Right cardiac atrium (tissue), 5 donors: ENCODE measurements at places on chromosomes 12 and 14. TPM values are rescaled to one million over a fixed set of nuclear protein-coding genes. Genes with fewer than 3 reads are reported as not detected.

The LUM gene
- 205 TPM for polyA plus RNA-seq

The FAM222A gene
- 14.8 TPM for polyA plus RNA-seq

The ARPC3 gene
- polyA plus RNA-seq: 159 TPM

DNA sequence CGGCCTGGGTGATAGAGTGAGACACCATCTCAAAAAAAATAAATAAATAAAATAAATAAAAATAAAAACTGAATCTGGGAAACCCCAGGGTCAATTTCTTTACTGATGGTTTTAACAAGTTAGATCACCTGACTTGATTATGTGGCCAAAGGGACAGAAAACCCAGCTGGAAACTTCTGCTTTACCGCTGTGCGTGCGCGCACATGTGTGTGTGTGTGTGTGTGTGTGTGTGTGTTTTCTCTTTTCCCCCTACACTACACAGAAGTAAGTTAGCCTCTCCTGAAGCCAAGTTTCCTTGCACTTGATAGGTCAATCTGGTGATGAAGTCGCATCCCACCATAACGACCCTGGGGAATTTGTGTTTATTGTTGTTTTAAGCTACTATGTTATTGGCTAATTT, 105.3 kb upstream of the AMN1 start:
- DNase-seq: no peak

GRCh38 chr12:93914281-93914680, 234.1 kb upstream of the PLXNC1 start:
- DNase-seq: no peak

DNA sequence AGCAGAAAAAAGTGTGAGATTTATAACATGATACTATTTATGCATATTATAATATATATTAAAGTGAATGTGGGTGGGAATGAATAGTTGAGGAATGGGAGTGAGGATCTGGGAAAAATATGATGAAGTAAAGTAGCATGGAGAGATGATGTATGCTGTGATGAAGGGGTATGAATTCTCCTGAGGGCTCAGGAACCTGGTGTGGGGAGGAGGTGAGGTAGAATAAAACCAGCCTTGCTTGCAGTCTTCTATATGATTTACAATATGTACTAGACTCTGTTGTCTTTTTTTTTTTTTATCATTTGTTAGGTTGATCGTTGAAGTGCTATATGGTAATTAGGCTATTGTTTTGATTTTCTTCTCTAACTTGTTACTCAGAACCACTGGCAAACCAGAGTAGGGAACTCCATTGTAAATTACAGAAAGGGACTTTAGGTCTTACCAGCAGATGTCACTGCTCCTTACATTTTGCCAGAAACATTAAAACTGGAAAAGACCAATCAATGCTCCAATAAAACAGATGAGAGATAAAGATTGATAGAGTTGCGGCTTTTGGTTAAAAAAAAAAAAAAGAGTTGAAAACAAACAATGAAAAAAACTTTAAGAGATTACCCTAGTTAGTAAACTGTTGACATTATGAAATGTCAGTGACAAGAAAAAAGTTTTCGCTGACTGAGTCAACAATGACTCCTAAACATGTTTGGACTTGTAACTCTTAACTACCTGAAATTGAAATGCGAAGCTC, 39.9 kb downstream of the ATL1 start:
- no peak for DNase-seq

DNA sequence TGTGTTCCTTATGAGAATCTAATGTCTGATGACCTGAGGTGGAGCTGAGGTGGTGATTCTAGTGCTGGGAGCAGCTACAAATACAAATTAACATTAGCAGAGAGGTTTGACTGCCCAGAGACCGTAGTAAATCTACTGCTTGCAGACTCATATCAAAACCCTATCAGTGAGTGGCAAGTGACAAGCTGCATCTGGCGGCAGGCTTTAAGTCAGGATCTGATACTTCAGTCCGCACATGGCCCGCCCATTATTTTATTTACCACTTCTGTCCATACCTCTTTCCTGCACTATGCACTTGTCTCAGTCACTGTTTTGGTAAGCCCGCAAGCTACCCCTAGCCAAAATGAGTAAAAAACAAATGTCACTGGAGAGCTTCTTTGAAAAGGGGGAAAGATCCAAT, 11.4 kb downstream of the CEP128 start:
- DNase-seq: no peak

- DNase-seq: no peak
Observed at GRCh38 chr14:88005050-88005481, at the start of gene GPR65. Gene GPR65, plus strand, starts transcription at chr14:88005135. Its CDS starts 5,713 bp downstream, at chr14:88010848.
